ENCODE measurements at places on chromosomes 16 and 17.

- DNase-seq: no peak
Observed at GRCh38 chr17:19539841-19540311, 6.2 kb downstream of the SLC47A1 start.

GRCh38 chr16:50736448-50736847 is 5.4 kb upstream of the CYLD start:
- DNase-seq: no peak

GRCh38 chr16:75379911-75380847 is 53.1 kb downstream of the CFDP1 start:
- DNase-seq: no peak

DNA sequence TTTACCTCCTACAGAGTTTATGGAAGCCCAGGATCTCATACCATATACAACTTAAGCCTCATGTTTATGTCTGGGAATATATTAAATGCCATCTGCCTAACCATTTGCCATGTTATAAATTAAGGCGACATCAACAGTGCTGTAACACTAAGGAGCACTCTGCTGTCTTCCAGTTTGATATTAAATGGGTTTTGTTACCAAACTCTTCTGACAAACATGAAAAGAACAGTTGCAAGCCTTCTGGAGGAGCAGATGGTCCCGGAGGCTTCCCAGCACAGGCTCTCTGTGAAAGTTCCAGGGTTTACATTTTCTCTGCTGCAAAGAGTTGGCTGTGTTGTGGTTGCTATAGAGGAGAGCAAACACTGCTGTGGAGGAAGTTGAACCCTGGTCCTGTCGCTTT is 545.3 kb upstream of the SALL1 start:
- DNase-seq: no peak

- no peak for DNase-seq
Observed at GRCh38 chr16:54585998-54586340, 299.4 kb upstream of the IRX3 start.

DNA sequence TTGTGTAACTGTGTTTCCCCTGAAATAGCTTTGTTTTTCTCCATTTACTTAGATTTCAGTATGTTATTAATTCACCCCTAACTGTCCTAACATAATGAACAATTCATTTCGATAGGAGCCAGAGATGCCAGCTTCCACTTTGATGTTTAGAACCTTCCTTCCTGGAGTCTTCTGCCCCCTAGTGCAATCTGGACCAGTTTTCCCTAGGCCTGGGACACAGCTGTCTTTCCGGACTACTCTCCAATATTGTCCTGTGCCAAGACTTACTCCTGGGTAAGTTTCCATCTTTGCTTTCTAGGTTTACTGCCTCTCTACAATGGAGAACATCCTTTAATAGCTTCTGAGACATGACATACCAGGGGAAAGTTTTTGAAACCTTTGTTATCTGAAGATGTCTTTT is 12.8 kb downstream of the RECQL5 start:
- DNase-seq: no peak

- no peak for DNase-seq
Observed at GRCh38 chr17:78127888-78128550, 536 bp downstream of the TMC6 start.

GRCh38 chr16:13348416-13348815 is 447.0 kb downstream of the SHISA9 start:
- no peak for DNase-seq

DNA sequence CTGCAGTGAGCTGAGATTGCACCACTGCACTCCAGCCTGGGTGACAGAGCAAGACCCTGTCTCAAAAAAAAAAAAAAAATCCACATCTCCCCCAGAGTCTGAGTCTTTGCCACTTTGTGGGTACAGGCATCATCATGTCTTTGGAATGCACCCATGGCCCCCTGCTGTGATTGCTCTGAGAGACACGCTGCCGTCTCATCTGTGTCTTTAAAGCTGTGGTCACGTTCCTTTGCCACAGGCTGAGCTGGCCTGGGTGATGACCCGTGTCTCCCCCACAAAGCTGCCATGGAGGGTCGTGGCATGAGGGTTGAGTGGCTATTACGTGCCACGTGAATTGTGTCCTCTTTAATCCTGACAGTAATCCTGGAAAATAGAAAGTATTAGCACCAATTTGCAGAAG is 20.2 kb downstream of the CRISPLD2 start:
- no peak for DNase-seq

- no peak for DNase-seq
Observed at GRCh38 chr17:4148611-4149308, 5.8 kb downstream of the CYB5D2 start.

DNA sequence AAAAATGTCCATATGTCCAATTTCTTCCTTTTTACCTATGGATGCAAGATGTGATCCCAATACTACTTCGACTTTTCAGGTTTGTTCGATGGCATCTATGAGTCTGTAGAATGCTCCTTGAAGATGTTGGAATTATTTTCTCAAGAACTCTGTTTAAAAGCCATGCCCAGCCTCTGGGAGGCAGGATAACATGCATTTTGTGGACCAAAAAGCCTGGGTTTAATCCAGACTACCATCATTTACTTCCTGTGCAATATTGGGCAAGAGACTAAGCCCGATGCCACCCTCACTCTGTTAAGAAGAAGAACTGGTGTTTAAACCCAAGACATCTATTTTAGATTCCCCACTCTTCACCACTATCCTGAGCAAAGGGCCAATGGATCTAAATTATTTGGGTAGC is 42.8 kb upstream of the SALL1 start:
- DNase-seq: no peak

- DNase-seq: peak; percentile 97
Observed at GRCh38 chr16:84013787-84014569, 28.6 kb downstream of the SLC38A8 start.

GRCh38 chr16:52757746-52758472 is 211.0 kb upstream of the TOX3 start:
- no peak for DNase-seq

GRCh38 chr17:68356949-68357455 is 65.7 kb downstream of the ARSG start:
- no peak for DNase-seq

DNA sequence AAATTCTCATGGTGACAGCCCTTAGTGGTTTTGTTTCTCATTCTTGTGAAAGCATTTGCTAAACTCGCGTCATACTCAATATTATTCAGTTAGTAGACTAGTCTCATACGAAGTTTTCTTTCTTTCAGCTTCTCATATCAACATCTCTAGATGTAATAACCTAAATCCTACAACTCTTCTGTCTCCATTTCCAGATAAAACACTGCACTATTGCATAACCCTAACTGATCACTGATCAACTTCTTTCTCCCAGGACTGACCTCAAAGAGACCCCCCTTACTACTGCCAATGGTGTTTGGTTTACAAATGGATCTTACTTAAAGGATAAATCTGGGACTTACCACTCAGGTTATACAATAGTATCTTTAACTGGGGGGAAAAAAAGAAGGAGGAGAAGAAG is 36.3 kb upstream of the TEKT1 start:
- DNase-seq: no peak

GRCh38 chr17:43528319-43528987 is 17.7 kb downstream of the ETV4 start:
- no peak for DNase-seq

GRCh38 chr17:34503528-34504195 is 75.7 kb upstream of the TMEM132E start:
- DNase-seq: no peak
